ENCODE measurements at places on chromosomes 13 and 19.

DNA sequence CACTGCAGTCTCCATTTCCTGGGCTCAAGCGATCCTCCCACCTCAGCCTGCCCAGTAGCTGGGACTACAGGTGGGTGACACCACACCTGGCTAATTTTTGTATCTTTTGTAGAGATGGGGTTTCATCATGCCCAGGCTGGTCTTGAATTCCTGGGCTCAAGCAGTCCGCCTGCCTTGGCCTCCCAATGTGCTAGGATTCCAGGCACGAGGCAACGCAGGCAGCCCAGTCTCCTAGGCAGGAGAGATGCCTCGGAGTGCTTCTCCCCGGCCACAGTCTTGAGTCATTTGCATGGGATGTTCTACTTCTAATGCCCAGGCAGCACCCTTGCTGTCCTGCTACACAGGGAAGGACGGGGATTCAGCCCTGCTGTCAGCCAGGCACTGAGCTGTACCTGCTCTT, 8.7 kb downstream of the MICOS13 start:
- DNase-seq, result no peak

DNA sequence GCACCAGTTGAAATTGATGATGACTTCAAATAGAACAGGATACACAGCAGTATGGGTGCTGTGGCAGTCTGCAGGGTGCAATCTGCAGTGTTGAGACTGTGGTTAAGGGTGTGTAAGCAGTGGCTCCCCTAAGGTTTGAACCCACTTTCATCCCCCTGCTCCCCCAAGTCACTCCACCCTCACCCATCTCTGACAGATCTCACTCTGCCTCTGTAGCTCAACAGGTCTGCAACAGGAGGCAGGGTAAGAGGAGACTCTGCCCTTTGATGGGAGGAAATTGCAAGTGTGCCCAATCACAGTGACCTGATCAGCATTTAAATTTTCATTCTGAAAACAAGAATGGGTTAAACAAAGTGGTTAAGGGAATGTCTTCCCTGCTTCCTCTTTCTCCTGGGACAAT, 92.4 kb downstream of the DCT start:
- no peak for DNase-seq

GRCh38 chr13:99724633-99725517, 223.6 kb downstream of the TM9SF2 start:
- DNase-seq, result no peak

GRCh38 chr19:8163759-8164158, 14.4 kb upstream of the FBN3 start:
- DNase-seq, result no peak

DNA sequence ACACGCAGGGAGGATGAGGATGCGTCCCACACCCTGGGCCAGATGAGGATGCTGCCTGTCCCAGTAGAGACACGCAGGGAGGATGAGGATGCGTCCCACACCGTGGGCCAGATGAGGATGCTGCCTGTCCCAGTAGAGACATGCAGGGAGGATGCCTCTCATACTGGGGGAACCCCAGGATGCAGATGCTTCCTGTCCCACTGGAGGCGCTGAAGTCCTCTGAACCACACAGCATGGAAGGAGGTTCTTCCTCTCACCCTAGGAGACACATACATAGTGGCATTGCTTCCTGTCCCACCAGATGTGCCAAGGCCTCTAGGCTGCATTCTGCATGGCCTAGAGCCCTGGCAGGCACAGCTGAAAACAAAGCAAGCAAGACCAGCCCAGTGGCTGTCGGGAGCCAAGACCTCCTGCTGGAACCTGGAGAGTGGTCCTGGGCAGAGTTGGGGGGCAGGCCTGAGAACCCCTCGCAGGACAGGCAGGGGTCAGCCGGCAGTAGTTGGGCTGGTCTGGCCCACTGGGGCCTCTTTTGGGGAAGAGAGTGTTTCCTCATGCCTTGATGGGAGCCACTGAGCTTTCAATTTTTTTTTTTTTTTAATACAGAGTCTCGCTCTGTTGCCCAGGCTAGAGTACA, 4.3 kb downstream of the HPN start:
- peak; percentile 50 for DNase-seq

DNA sequence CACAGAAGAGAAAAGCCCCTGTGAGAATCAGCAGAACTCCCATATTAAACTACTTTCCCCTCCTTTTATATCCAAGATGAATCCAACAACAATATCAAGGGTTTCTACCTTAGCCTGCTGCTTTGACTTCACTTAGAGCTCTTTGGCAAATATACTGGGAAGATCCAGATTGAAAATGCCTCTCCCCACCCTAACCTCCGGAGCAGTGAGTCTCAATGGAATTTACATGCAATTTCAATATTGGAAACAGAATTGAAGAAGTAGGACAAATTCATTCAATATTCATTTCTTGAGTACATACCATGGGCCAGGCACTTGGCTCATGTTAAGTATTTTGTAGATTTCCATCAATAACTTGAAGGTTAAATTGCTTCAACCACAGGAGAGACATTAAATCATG, 457.4 kb downstream of the TBC1D4 start:
- no peak for DNase-seq

DNA sequence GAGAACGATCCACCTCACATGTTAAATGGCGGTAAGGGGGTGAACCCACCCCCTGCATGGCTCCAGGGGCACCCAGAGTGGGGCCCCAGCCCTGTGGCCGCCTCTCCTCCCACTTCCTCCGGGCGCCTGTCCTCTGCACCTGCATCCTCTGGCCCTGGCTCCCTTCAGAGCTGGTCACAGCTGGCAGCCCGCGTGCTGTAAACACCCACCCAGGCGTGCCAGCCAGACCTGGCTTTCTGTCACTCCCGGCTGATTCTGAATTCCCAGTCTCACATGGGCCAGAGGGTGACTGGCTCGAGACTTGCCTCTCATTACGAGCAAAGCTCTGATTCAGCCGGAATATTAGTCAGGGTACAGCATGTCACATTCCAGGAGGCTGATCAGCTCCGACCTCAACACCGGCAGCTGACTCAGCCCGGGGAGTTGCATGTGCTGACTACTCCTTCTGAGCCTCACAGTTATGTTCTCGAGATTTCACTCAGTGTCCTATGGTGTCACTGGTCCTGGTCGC, 75.1 kb downstream of the GNG7 start:
- DNase-seq, result peak; percentile 73

DNA sequence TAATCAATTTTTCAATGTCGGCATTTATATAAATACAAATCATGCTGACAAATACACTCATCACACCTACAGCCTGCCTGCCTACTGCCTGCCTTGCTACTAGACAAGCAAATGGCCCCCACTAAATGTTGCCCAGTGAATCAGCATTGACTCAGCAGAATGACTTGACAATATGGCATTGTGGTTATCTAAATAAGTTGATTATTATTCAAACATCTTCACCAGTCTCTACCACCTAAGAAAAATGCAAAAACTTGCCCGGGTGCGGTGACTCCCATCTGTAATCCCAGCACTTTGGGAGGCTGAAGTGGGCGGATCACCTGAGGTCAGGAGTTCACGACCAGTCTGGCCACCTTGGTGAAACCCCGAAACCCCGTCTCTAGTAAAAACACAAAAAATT, 296.1 kb downstream of the PCDH9 start:
- DNase-seq, result no peak

- DNase-seq, result no peak
Observed at GRCh38 chr13:100138859-100139491, 50.1 kb downstream of the PCCA start.

DNA sequence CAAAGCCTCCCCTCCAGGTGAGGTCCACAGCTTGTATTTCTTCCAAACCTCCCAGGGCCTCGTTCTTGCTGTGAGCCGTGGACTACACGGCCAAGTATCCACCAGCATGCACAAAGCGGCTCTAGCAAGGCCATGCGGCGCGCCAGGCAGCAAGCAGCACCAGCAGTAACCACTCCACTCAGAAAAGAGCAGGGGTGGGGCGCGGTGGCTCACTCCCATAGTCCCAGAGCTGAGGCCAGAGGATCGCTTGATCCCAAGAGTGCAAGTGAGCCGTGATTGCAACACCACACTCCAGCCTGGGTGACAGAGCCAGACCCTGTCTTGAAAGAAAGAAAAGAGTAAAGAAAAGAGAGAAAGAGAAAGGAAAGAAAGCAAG, 4.7 kb downstream of the CCDC8 start:
- no peak for DNase-seq

- DNase-seq, result no peak
Observed at GRCh38 chr13:36530050-36530789, 97.9 kb downstream of the CCNA1 start.

GRCh38 chr19:18650021-18650390, 13.2 kb downstream of the KLHL26 start:
- no peak for DNase-seq

- no peak for DNase-seq
Observed at GRCh38 chr13:23922005-23922932, 25.0 kb upstream of the C1QTNF9B start.

GRCh38 chr13:114019367-114019766, 45.5 kb upstream of the C13orf46 start:
- DNase-seq, result peak; percentile 37

GRCh38 chr19:3987619-3988371, 2.5 kb upstream of the EEF2 start:
- DNase-seq, result peak; percentile 91

- DNase-seq, result no peak
Observed at GRCh38 chr19:33864311-33864850, 67.7 kb downstream of the KCTD15 start.

DNA sequence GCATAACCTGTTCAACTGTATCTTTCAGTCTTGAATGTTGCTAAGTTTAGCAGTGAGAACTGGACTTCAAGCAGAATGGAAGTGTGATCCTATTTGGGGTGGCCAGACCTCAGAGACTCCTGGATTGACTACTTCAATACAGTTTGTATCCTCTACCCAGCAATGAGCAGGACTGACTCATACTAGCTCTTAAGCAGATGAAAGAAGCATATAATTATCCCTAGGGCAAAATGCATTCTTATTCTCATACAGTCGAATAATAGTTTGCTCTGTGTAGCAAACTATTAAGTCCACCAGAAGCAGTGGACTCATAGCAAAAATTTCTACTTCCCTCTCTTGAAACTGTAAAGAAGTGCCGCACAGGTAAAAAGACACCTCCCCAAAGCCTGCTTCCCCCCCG, 46.4 kb upstream of the FAM216B start:
- no peak for DNase-seq

- DNase-seq, result peak; percentile 27
Observed at GRCh38 chr13:77779552-77780272, 82.2 kb downstream of the SLAIN1 start.

GRCh38 chr13:31853643-31854326, 114.5 kb downstream of the RXFP2 start:
- DNase-seq, result no peak

GRCh38 chr19:29833614-29834261, 21.9 kb downstream of the CCNE1 start:
- no peak for DNase-seq

- DNase-seq, result no peak
Observed at GRCh38 chr13:52885141-52885540, 36.7 kb upstream of the PCDH8 start.

Measured in CD4-positive, alpha-beta T cell treated with Interferon gamma for 1 hour (primary cell).